ENCODE measurements at places on chromosomes 11 and 22. TPM values are rescaled to one million over a fixed set of nuclear protein-coding genes. Genes with fewer than 3 reads are reported as not detected.
A peak's percentile ranks its signal among the peaks of the same experiment; 100 is the strongest.

FGF4 gene
- not detected for total RNA-seq

RIMBP3B gene
- total RNA-seq, result 0.40 TPM

KCNQ1 gene
- total RNA-seq, result 0.83 TPM

SCGB1C1 gene
- not detected for total RNA-seq

ZC3H7B gene
- total RNA-seq, result 41.6 TPM

MTMR3 gene
- total RNA-seq, result 61.3 TPM

CTTN gene
- 103 TPM for total RNA-seq

GAL3ST1 gene
- 10.3 TPM for total RNA-seq

GRCh38 chr11:61069427-61069826 lies 32.9 kb upstream of the CD5 start:
- no peak for DNase-seq

- no peak for DNase-seq
Measured at GRCh38 chr22:23306926-23307325, 126.6 kb downstream of the BCR start.

DNA sequence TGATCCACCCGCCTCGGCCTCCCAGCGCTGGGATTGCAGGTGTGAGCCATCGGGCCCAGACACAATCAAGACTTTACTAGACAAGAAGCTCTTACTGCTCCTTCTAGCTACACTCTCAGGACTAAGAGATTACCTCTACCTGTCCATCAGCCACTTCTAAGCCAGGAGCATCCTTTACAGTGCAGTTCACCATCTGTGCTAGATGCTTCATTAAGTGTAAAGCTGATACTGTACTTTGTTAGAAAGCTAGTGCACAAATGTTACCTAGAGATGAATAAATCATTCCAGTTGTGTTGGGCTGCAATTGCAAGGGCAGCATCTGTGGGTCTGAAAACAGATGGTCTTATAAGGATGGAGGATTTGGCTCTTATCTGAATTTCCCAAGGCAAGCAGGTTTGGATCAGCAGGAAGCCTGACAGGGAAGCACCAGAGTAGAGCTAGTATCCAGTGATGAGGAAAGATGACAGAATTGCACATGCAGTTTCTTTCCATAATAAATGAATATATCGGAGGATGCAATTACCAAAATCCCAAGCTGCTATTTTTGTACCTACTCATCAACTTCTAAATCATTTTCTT lies 58.3 kb downstream of the FAM168A start:
- no peak for DNase-seq

DNA sequence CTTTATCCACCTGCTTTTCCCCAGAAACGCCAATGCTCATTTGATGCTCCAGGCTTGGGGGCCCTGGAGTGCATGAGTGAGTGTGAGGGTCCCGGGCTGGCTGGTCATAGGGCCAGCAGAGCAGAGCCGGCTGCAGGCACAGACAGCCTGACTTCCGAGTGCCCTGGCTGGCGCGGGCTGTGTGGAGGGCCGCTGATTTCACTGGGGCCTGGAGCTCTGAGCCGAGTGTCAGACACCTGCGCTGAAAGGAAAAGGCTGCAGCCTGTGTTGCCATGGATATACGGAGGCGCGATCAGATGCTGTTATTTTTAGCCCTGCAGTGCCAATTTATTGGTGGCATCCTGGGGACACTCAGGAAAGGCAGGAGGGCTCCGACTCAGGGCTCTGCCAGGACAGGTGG lies 87.6 kb downstream of the ST3GAL4 start:
- no peak for DNase-seq

DNA sequence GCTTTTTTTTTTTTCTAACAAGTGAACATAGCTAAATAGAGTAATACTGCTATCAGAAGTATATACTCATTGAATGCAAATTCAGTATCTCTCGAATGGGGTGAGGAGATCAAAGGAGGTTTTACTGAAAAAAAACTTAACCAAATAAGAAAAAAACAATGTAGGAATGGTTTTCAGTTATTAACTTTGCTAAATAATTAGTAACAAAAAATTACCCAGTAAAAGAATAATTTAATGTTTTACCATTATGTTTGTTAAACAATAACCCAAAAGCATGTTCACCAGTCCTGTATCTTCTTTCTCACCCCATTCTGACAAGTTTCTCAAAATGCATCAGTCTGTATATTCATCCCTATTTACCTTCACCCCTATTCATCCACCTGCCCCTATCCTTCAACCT lies 22.6 kb upstream of the CTSC start:
- DNase-seq, result no peak

DNA sequence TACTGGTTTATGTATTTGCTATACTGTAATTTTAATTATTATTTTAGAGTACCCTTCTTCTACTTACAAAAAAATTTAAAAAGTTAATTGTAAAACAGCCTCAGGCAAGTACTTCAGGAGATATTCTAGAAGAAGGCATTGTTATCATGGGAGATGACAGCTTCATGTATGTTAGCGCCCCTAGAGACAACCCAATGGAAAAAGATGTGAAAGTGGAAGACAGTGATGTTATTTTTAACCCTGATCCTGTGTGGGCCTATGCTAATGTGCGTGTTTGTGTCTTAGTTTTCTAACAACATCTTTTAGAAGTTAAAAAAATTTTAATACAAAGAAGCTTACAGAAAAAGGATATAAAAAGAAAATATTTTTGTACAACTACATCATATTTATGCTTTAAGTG lies 205.0 kb downstream of the FAM76B start:
- no peak for DNase-seq

DNA sequence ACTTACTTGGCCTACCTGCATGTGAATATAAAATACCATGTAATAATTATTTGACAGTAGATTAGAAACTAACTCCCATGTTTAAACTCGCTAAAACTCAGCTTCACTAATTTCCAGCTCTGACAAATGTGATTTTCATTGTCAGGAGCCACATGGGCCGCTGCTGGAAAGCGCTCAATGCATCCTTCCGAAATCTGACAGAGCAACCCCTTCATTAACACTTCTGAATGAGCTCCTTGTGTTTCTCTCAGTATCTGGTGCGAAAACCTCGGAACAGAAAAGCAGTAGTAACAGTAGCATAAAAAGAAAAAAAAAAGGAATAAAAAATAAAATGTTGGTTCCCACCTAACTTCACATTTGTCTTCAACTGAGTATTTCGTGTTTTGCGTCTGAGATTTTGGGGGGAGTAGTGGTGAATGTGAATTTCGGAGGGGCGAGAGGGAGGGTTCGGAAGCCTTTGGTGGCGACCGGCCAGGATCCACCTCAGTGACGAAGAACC lies 710 bp downstream of the MTCH2 start:
- peak; percentile 71 for DNase-seq

- no peak for DNase-seq
Measured at GRCh38 chr11:45319077-45319476, 32.9 kb upstream of the SYT13 start.

GRCh38 chr11:114148013-114148382 lies 88.5 kb downstream of the ZBTB16 start:
- DNase-seq, result no peak

GRCh38 chr22:21075516-21076138 lies 29.9 kb downstream of the LRRC74B start:
- no peak for DNase-seq

DNA sequence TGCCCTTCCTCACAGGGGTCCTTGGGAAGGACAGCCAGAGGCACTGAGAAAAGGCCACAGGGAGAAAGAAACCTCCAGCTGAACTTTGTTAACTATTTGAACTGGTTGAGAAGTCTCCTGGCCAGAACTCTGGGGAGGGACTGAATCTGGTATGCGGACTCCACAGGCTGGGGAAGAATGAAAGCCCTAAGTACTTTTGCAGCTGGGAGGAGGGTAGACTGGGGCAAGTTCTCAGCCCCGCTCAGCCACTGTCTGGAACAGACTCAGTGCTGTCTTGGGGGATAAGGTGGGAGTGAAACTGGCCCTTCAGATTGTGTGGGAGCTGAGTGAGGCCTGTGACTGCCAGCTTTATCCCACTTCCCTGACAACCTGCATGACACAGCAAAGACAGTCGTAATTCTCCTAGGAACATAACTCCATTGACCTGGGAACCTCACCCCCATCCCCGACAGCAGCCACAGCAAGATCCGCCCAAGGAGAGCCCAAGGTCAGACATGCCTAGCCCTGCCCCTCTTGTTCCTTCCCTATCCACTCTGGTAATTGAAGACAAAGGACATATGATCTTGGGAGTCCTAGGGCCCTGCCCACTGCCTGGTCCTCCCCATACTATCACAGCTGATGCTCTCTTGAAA lies 475.1 kb upstream of the CNTN5 start:
- DNase-seq, result no peak

Measured in spinal cord (tissue), 10 donors.